ENCODE measurements at places on chromosomes 11 and 22.

GRCh38 chr11:77993902-77994301 lies 566 bp downstream of the INTS4 start:
- DNase-seq: no peak

DNA sequence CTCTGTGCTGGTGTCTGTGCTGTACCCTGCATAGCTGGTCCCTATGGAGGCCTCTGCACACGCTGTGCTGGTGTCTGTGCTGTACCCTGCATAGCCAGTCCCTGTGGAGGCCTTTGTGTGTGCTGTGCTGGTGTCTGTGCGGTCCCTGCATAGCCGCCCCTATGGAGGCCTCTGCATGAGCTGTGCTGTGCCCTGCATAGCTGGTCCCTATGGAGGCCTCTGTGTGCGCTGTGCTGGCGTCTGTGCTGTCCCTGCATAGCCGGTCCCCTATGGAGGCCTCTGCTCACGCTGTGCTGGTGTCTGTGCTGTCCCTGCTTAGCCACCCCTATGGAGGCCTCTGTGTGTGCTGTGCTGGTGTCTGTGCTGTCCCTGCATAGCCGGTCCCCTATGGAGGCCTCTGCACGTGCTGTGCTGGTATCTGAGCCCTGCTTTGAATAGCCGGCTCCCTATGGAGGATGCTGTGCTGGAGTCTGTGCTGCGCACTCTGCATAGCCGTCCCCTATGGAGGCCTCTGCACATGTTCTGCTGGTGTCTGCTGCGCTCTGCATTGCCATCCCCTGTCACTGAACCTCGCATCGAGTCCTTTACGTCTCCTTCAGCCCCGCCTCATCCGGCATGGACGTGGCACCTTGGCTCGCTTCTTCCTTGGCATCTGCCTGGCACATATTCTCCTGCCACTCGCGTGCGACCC lies 6.2 kb downstream of the NADSYN1 start:
- DNase-seq: no peak

GRCh38 chr11:105719073-105719822 lies 109.4 kb downstream of the GRIA4 start:
- peak; percentile 62 for DNase-seq

GRCh38 chr11:109112821-109113280 lies 309.1 kb upstream of the C11orf87 start:
- no peak for DNase-seq

- peak; percentile 81 for DNase-seq
Measured at GRCh38 chr11:33362051-33362910, 105.1 kb downstream of the HIPK3 start.

DNA sequence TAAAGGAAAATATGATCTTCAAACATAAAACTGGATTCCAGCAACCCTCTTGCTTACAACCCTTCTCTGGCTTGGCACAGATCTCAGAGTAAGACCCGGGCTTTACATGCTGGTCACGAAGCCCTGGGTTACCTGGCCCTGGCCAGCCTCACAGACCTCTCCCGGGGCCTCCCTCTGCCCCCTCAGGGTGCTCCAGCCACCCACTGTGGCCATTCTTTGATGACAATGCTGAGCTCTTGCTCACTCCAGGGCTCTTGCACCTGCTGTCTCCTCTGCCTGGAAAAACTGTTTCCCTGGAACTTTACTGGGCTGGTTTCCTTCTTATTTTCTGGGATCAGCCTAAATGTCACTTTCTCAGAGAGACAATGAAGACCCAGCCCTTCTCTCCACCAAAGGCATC lies 43.9 kb downstream of the C11orf96 start:
- no peak for DNase-seq

GRCh38 chr22:28815111-28815510 lies 14.7 kb upstream of the XBP1 start:
- DNase-seq: no peak

DNA sequence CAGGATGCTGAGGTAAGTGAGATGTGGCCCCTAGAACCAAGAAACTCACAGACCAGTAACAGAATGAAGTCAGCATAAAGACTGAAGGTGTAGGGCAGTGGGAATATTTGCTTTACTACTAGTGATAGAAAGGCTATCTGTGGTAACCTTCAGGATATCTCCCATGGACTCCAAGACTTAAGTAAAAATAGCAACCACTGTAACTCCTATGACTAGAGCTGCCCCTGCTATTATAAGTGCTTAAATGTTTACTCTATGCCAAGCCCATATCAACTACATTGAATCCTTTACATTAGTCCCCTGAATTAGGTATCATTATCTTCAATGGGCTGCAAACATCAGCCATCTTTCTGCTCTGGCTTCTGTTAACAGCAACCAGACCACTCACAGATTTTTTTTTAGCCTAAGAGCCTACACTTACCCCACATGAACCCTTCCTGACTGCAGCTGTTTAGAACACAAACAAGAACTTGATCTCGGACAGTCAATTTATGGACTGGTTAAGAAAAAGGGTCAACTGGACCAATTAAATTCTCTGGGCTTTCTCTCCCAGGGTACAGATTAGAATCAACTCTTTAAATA lies 335.1 kb upstream of the API5 start:
- no peak for DNase-seq
